ENCODE measurements at places on chromosomes 4 and X. TPM values are rescaled to one million over a fixed set of nuclear protein-coding genes. Genes with fewer than 3 reads are reported as not detected.

Gene XAGE2
- total RNA-seq: not detected

Gene DUSP9
- total RNA-seq: not detected

Gene ARMCX5
- total RNA-seq: not detected

Gene ANOS1
- not detected for total RNA-seq

Gene PCDH10
- total RNA-seq: not detected

Gene IL2
- total RNA-seq: not detected

Gene FRAS1
- total RNA-seq: 0.33 TPM

Gene KLHL34
- not detected for total RNA-seq

Gene TGIF2LX
- not detected for total RNA-seq

- no peak for DNase-seq
Measured at GRCh38 chr4:69523385-69524132, 27.9 kb upstream of the UGT2B4 start.

DNA sequence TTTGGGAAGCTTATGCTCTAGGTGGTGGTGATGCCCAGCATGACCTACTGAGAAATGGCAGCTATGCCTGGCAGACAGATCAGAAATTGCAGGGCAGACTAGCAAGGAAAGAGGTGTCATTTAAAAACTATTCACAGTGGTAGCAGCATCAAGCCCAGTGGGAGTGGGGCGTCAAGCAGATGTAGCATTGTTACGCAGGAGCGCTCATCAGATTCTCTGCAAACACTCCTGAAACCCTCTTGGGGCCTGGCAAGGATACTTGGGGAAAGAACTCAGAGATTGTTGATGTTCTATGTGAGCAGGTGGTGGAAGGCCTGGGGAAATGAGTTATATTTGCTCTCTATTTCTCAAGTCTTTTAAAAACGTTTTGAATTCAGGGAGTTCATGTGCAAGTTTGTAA lies 437.6 kb downstream of the RAPGEF2 start:
- DNase-seq: no peak

DNA sequence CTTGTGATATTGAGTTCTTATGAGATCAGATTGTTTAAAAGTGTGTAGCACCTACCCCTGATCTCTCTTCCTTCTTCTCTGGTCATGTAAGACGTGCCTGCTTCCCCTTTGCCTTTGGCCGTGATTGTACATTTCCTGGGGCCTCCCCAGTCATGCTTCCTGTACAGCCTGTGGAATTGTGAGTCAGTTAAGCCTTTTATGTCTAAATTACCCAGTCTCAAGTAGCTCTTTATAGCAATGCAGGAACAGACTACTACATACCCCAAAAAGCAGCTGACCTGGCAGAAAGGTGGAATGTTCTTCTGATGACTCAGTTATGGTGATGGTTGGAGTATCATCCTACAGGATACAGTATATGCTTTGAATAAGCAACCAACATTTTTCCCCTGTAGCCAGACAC lies 11.4 kb upstream of the MCUB start:
- no peak for DNase-seq

- DNase-seq: no peak
Measured at GRCh38 chr4:39998659-39999345, 21.1 kb upstream of the PDS5A start.

- no peak for DNase-seq
Measured at GRCh38 chr4:31365006-31365690, 645.0 kb downstream of the PCDH7 start.

- DNase-seq: no peak
Measured at GRCh38 chr4:137768881-137769280, 236.6 kb upstream of the PCDH18 start.

GRCh38 chr4:156084373-156084772 lies 130.7 kb upstream of the CTSO start:
- no peak for DNase-seq

DNA sequence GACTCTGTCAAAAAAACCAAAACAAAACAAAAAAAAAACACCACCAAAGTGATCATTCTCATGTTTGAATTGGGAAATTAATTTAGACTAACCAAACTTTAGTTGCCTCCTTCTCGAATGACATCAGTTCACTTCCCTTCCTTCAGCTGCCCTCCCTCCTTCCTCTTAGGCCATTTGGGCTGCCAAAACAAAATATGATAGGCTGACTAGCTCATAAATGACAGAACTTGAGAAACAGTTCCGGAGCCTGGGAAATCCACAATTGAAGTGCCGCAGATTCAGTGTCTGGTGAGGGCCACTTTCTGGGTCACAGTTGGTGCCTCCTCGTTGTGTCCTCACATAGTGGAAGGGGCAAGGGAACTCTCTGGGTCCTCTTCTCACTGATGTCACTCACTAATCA lies 16.1 kb upstream of the WAS start:
- no peak for DNase-seq

DNA sequence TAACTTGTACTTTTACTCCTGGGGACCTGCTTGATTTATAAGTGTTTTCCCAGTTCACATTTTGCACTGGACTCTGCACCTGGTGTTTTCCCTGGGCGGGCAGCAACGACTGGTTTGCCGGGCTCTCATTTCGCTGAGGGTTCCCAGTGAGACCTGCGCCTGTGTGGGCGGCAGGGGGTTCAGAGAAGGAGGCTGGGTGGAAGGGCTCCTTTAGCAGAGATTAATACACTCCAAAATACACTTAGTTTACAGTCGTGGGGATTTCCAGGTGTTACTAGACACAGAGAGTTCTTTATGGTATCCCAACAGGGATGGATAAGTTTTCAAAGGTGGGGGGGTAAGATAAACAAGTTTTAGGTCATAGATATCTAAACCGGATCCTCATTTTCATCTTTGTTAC lies 53.0 kb upstream of the SHISA3 start:
- no peak for DNase-seq
